NB4 (cell line): ENCODE measurements at places on chromosomes 2 and 18.

- peak; percentile 57 for DNase-seq
These were observed 777 bp downstream of the GALNT3 start for GRCh38 chr2:165793161-165793778.

DNA sequence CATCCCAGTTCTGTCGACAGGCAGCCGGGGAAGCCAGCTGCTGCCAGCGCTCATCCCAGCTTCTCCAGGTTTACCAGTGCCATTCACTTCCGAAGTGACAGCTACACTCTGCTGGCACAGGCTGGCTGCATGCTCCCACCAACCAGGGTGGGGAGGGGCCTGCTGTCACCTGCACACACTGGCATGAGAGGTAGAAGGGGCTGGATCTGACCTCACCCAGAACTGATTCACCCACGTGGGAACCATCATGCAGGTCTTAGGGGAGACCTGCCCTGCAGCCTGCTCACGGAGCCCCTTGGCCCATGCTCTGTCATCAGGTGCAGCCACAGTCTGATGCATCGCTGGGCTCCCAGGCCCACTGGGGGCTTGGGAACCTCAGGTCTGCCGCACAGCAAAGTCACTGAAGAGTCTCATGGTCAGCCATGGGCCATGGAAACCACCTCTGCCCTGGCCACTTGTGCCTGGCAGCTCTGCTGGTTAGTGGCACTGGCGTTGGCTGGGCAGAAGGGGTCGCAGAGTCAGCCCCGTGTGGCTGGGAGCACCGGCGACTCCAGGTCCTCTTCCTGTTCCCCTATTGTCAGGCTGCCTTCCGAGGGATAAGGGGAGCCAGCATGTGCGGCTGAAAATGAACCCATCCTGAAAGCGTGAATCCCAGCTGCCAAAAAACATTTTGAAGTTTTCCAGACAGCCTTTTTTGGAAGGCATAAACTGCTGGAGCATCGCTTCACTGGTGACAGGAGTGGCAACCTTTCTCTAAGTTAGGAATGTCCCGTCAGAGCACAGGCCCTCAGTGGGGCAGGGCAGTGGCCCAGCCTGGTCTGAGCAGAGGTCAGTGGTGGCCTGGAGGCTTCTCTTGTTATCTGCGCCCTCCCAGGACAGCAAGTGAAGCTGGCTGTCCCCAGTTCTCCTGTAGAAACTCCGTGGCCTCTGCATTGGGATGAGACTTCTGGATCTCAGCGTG, 157.8 kb downstream of the SEPTIN10 start:
- no peak for DNase-seq

- DNase-seq: no peak
These were observed 129.5 kb downstream of the NDUFA10 start for GRCh38 chr2:239895669-239896068.

GRCh38 chr2:6909431-6910385, 7.5 kb upstream of the RNF144A start:
- DNase-seq: peak; percentile 84

- peak; percentile 90 for DNase-seq
These were observed 233.5 kb upstream of the ATP5MC3 start for GRCh38 chr2:175414882-175415487.

- no peak for DNase-seq
These were observed 208.2 kb upstream of the REV1 start for GRCh38 chr2:99697811-99698568.

GRCh38 chr2:199743415-199744120, 107.4 kb downstream of the FTCDNL1 start:
- DNase-seq: no peak

GRCh38 chr2:112110966-112111365, 27.2 kb upstream of the FBLN7 start:
- DNase-seq: no peak

GRCh38 chr2:119476301-119477112, 44.9 kb downstream of the TMEM37 start:
- peak; percentile 73 for DNase-seq

DNA sequence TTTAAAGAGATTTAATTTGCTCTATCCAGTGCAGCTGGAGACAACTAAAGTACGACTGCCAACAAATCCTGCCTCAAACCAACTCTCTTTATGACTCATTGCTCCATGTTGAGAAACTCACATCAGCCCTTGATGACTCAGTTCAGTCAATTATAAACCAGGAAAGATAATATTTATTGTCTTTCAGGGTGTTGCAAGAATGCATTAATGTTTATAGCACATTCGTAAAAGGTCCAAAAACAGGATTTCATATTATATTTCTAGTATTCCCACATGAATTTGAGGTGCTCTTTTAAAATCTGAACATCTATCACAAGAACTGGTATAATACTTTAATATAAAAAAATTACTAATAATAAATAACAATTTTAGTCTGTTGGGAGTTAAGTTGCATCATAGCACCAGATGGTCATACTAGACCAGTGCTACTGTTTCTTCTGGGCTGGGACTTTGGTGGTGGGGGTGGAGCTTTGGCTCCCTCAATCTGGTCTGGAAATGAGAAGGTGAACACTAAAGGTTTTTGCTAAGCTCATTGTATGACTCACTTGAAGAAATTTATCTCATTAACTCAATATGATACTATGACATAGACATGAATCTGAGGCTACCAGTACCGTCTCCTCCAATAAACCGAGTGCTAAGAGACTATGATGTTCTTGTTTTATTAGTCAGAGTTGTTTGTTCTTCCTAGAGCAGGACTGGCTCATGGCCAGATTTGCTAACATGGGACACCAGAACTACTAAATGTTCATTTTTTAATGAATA, 26.6 kb upstream of the MAP3K20 start:
- DNase-seq: peak; percentile 97

- peak; percentile 61 for DNase-seq
These were observed 106.9 kb downstream of the FBXO15 start for GRCh38 chr18:74040459-74041332.
